ENCODE measurements at places on chromosomes 16 and 17.

GRCh38 chr17:17348872-17349723, 45.9 kb downstream of the NT5M start:
- DNase-seq: no peak

DNA sequence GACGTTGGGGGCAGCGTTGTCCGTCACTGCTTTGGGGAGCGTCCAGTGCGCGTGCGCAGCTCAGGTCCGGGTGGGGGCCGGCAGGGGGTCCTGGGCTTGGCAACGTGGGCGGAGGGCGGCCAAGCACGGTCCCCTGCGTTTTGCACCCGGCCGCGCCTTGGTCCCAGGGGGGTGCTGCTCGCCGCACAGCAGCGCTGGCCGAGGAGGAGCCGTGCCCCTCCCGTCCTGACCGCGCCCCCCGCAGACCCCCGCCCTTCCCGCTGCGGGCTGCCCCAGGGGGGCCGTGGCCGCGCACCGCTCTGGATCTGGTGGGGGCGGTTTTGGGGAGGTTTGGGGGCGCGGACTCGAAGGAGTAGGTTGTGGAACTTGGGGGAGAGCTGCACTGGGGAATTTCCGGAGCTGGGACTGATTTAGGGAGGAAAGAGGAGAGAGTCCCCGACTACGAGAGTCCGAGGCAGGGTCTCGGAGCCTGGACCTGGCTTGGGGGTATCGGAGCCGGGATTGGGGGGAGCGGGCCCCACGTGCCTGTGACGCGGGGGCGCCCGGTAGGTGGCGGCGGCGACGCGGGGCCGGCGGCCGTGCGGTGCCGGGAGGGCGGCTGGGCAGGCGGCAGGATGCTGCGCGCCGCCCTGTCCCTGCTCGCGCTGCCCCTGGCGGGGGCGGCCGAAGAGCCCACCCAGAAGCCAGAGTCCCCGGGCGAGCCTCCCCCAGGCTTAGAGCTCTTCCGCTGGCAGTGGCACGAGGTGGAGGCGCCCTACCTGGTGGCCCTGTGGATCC, at the start of gene SLC9A5:
TSS of gene SLC9A5 (plus strand) at position 579 of the 777 bp plus-strand sequence. CDS start at position 615, 36 bp downstream.
- DNase-seq: no peak

DNA sequence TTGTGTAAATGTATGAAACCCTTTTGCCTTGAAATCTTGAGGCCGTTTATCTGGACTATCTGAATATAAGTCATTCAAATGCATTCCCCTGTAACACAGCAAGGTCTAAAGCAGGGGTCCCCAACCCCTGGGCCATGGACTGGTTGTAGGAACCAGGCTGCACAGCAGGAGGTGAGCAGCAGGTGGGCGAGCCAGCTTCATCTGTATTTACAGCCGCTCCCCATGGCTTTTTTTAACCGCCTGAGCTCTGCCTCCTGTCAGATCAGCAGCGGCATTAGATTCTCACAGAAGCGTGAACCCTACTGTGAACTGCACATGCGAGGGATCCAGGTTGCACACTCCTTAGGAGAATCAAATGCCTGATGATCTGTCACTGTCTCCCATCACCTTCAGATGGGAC, 24.1 kb downstream of the DNAH3 start:
- DNase-seq: no peak

DNA sequence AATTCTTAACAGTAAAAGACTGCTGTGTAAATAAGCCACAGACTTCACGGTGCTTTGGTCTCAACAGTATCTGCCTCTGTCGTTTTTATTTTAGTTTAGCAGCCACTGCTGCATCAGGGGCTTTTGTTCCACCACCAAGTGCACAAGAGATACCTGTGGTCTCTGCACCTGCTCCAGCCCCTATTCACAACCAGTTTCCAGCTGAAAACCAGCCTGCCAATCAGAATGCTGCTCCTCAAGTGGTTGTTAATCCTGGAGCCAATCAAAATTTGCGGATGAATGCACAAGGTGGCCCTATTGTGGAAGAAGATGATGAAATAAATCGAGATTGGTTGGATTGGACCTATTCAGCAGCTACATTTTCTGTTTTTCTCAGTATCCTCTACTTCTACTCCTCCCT, 7.9 kb downstream of the HERPUD1 start:
- DNase-seq: no peak

GRCh38 chr17:72008236-72008876, 112.5 kb upstream of the SOX9 start:
- no peak for DNase-seq

- DNase-seq: no peak
Measured at GRCh38 chr16:10069374-10069773, 112.9 kb downstream of the GRIN2A start.

GRCh38 chr17:38705803-38706504, 881 bp downstream of the MLLT6 start:
- DNase-seq: no peak

- peak; percentile 61 for DNase-seq
Measured at GRCh38 chr17:83152745-83153611, 73.6 kb downstream of the METRNL start.

- DNase-seq: no peak
Measured at GRCh38 chr17:49489348-49489747, 5.7 kb upstream of the NGFR start.

Data from Kasumi-1 (cell line).